ENCODE measurements at places on chromosomes 2 and 18.

GRCh38 chr2:238499731-238500580 lies 73.2 kb downstream of the ASB1 start:
- no peak for DNase-seq

- DNase-seq, result no peak
Measured at GRCh38 chr2:8306530-8307351, 375.1 kb upstream of the ID2 start.

DNA sequence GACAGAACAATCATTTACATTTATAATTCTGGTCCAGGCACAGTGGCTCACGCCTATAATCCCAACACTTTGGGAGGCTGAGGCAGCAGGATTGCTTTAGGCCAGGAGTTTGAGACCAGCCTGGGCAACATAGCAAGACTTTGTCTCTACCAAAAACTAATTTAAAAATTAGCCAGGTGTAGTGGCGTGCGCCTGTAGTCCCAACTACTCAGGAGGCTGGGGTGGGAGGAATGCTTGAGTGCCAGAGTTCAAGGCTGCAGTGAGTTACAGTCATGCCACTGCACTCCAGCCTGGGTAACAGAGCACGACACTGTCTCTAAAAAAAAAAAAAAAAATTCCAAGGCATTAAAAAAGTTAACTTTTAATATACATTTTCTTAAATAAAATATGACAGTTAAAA lies 88.1 kb downstream of the PLEKHM3 start:
- DNase-seq, result no peak

GRCh38 chr18:35413163-35413511 lies 36.0 kb upstream of the ZNF396 start:
- DNase-seq, result no peak

- no peak for DNase-seq
Measured at GRCh38 chr2:238418999-238419546, 7.7 kb upstream of the ASB1 start.

DNA sequence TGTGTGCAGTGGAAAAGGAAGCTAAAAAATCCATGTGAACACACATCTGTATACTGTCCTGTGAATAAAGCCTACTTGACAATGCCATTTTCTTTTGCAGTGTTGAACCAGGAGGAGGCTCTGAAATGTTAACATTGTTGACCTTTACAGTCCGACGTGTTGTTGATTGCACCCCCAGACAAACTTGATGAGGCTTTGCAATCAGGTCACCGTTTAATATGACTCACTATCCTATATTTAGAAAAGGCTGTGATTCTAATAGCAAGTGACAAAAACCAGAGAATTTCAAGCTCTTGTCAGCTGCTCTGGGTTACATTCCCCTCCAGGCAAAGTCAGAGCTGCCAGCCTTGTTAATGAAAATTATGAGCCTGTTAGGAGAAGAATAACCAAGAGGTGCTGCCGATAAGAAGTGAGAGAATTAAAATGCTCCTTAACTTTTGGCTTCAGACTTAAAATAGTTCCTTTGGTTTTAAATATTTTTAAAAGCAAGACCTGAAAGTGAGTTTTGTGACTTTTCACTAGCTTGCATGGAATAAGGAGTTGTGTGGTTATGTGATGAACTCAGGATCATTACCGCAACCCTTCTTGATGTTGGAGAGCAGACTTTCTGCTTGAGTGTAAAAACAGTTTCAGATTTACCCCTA lies 162.1 kb downstream of the QPCT start:
- DNase-seq, result no peak

- DNase-seq, result no peak
Measured at GRCh38 chr2:66438891-66439811, 4.2 kb downstream of the MEIS1 start.

DNA sequence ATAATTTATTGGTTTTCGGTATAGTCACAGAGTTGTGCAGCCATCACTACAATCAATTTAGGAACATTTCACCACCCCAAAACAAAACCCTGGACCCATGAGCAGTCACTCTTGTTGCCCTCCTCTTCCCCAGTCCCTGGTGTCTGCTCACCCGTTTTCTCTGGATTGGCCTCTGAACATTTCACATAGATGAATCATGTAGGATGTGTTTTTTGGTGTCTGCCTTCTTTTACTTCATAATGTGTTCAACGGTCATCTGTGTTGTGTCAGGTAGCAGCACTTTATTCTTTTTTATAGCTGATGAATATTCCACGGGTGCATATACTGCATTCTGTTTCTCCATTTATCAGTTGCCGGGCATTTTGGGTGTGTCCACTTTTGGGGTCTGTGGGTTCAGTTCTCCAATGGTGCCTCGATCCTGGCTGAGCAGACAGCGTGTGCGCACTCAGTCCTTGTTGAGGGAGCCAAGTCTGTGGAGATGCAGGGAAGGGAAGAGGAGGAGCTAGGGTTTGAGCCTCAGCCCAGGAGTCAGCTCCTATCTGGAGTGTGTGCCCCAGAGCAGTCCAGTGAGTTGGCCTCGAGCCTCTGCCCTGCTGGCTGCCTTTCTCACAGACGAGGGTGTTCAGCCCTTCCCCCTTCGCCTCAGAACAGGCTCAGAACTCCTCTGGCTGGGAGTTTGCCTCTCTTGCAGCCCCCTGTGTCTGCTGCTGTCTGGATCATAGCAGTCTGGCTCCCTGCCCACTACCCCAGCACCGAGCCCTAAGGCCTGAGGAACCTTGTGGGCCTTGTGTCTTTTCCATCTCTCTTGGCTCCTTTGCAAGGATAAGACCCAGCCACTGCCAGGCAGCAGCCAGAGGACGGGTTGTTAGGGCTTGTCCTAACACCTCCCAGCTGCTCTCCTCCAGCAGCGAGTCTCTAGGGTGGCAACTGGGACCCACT lies 18.0 kb downstream of the C2orf74 start:
- no peak for DNase-seq

All from activated CD4-positive, alpha-beta T cell treated with anti-CD3 and anti-CD28 coated beads, Interleukin-2, amount 50 U/mL, for 1 hour (primary cell).